ENCODE measurements at places on chromosomes 1 and 21.

DNA sequence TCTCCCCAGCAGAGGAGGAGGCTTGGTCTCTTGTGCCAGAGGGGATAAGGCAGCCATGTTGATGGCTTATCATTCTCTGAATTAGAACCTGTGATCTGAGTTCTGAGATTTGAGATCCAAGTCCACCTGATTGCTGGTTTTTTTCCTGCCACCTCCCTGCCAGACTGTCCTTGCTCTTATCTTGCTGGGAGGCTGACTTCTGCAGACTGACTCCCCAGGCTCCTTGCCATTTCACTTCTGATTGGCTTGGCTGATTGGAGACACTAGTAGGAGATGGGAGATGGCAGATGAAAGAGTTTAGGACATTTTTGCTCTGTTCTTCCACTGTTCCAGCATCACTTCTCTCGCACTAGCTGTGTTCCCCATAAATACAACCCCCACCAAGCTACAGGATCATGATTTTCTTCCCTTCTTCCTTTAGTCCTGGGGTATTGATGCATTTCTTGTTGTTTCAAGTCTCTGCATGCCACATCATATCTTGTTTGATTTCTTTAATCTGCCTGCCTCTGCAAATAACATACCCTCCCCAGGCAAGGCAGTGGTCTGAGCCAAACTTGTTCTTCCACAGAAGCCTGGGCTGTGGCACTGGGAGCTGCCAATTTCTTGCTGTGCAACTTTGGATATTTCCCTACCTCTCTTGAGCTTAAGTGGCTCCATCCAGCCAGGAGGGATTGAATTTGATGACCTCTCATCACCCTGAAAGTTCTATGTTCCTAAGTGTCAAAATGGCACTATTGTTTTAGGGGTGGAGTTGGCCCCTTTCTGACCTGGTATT lies 963 bp upstream of the CYP4B1 start:
- DNase-seq = no peak

DNA sequence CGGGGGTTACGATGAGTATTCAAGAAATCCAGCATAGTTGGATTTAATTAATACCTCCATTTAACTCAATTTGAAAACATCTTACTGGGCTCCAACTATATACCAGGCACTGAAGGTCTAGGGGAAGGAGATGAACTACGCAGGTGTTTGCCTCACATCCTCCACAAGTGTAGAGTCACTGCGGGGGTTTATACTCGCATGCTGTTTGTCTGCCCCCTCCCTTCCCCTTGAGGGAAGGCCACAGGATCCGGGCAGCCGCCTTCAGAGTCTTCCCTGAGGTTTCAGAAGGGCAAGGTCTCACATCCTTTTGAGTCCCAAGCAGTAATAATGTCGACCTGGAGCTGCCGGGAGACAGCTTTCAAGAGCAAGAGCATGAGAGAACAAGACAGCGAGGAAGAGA lies 142.4 kb upstream of the GALNT2 start:
- DNase-seq = no peak

DNA sequence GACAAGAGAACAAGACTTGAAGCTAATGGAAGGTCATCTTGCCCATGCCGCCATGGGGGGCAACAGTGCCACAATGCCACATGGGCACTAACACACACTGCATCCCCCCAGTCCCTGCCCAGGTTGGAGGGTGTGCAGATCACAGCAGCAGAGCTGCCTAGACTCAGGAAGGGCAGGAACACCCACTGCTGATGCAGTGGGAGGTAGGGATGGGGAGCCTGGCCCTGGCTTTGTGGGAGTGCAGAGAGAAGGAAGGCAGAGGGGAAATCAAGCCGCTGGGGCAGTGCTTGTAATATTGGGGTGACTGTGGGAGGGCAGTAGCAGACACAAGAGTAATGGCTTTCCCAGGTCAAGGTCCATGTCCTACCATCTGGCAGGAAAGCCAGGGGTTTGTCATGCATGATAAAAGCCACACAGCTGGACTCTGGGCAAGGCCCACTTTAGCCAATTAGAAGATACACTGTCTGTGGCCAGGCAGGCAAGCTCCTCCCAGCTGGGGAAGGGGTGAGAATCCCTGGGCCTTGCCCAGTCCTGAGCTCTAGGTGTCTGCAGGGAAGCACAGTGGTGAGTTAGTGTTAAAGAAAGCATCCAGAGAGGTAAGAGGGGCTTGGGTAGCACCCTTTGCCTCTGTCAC lies 25.4 kb upstream of the MEF2D start:
- DNase-seq = no peak

- DNase-seq = peak; percentile 88
These were observed 549 bp downstream of the THBS3 start for GRCh38 chr1:155206891-155207805.

DNA sequence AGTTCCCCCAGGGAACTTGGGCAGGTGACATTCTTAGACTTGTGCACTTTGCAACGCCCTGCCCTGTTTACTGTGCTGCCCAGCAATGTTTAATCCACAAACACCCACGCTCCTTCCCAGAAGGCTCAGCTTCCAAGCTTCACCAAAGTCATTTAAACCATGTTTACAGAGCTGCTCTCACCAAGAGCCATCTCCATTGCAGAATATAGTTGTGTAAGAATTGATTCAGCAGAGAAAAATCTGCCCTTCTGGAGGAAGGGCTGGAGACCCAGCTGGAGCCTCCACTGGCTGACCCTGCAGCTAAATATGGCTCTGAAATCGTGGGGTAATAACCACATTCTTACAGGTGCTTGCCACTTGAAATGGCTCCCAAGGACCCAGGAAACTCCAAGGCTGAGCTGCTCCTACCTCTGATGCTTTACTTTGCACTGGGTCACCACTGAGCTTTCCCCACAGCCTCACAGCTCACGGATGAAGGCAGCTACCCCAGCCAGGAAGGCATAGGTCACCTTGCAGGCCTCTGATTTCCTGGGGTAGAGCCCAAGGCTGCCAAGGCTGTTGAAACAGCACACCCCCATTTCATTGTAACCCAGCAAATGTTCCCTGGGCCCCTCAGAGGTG lies 8.7 kb downstream of the CAPN2 start:
- DNase-seq = no peak

DNA sequence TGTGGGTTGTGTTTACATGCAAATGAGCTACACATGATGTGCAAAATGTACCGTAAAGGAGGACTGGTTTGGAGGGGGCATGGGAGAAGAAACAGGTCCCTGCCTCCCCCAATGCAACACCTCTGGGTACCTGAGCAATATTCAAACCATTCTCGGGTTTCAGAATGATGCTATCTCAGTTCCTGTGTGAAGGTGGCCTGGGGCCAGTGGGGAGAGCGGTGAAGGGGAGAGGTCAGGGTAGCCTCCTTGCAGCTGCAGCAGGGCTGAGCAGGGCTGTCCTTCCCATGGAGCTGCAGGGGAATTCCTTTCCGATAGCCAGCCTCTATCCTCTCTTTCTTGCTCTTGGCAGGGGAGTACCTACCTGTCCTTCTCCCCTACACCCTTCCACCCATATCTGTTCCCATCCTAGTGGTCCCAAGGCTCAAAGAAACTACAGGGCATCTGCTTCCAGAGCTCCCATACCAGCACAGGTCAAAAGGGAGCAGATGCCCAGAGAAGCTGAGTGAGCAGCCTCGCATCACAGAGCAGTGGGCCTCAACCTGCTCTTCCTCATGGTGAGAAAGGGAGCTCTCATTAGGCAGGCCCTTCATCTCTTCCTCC lies 11.9 kb downstream of the MEF2D start:
- DNase-seq = peak; percentile 44

DNA sequence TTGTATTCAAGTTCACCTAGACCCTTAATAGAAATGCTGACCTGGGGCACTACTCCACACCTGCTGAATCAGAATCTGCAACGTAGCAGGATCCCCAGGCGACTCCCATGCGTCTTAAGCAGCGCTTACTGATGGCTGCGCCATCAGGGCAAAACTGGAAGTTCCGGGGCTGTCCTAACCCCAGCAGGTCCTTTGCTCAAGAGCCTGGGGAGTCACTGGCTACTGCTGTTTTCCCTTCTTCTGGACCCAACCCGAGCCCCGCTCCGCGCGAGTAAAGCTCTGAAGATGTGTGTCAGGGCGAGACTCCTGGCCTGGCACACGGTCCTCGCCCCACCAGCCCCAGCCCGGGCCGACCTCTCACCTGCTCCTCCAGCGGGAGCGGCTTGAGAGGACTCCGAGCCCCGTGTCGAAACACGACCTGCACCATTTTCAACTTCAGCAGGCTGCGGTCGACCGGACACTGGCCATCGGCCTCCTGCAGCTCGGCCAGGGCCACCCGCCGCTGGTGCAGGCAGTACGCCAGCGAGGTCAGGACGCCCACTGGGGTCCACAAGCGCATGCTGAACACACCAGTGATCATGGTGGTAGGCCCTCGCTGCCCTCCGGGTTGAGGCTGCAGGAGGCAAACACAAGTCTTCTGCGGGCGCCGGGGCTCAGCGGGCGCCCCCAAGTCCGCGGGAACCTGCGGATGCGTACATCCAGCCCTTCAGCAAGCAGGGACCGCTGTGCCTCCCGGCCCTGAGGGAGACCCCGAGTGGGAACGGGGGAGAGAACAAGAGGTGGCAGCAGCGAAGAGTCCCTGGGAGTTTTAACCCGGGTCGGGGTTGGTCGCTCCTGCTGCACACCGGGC lies 630 bp downstream of the ACP6 start:
- DNase-seq = peak; percentile 41

DNA sequence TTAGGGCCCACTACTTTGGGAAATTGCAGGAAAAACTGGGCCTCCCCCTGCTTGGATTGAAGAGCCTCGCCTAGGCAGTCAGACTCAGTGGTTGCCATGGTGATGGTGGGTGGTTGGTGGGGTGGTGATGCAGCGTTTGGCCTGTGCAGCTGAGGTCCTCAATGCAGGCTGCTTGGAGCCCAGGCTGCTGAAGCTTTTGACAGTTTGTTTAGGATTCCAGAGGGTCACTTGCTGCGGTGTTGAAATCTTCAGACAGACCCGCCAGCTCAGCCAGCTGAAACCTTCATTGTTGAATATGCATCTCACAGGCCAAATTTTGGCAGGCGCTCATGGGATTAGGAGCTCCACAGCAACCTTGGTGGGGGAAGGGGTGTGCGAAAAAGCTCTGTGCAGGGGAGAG lies 67.9 kb downstream of the CACNA1E start:
- no peak for DNase-seq

DNA sequence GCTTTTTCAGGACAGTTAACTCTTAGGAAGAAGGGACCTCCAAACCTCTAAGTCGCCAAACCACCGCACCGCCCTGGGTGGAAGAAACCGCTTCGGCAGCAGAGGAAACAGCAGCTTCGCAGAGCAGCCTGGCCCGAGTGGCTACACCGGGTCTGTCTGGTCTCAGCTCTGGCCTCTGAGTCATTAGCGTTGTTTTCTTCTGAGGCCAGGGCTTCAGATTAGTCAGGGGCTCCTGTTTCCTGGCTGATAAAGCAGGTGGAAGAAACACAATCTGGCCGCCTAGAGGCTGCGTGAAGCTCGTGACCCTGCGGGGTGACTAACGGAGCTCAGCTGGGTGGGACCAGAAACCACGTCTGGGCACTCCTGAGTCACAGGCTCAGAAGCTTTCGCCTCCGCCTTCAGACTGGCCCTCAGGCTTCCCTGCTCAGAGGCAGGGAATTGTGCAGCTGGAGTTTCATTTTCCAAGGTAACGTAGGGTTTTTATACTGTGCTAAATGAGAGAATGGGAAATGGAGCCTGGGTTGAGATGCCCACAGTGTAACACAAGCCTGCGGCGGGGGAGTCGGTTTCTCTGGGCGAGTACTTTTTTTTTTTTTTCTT lies 44.9 kb downstream of the CHAF1B start:
- peak; percentile 86 for DNase-seq

GRCh38 chr1:59081795-59082194 lies 215.1 kb upstream of the FGGY start:
- no peak for DNase-seq

DNA sequence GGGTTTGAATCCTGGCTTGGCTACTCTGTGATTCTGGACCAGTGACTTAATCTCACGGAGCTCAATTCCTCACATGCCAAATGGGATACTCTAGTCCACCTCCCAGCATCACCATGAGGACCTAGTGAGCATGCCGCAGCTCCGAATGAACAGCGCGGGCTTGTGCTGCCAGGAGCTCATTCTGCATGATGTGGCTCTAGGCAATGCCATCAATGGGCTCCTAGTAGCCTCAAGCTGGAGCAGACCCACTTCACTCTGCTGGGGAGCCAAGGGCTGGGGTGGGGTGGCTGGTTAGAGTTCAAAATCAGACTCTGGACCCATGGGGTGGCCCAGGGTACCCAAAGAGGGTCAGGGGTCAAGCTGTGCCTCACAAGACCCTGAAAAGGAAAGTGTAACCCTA lies 41.5 kb downstream of the CDK18 start:
- no peak for DNase-seq

GRCh38 chr1:216607067-216607697 lies 116.0 kb downstream of the ESRRG start:
- no peak for DNase-seq

DNA sequence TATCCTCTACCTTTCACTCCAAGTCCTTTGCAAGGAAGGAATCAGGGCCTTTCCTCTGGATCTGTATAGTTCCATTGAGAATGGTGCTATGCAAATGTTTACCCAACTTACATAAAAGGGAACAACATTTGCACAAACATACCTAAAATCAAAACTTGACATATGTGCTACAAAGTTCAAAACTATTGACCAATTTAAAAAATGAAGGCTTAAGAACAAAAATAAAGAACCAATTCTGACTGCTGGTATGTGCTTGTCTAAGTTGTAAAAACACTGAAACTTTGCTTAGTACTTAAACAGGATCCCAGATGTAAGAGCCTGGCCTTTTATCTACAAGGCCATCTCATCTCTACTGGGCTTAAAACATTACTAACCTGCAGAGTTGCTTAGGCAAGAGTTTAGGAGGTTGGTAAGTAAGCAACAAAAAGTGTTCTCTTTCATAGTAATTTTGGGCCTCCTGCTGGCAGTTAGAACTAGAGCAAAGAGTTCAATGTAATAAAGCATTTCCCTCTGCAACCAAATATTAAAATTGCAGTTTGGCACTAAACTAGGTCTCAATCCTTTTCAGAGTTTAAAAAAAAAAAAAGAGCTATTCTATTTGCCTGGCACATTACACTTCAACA lies 2.0 kb downstream of the SCMH1 start:
- DNase-seq = no peak

DNA sequence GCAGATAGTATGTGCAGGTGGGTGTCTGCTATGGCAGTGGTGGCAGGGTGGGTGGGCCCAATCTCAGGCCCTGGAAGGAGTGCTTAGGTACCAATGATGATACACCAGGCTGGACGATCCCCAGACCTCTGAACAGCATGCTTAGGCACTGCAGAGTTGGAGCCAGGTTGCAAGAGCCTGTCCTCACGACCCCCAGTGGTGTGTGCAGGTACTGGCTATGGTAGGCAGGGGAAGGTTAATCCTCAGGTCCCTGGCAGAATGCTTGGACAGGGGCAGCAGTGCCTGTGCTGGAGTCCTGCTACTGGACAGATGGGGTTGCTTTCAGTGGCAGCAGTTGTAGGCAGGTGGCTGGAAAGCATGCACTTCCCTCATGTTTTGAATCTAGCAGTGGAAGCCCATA lies 100.5 kb upstream of the NEK7 start:
- DNase-seq = peak; percentile 6

DNA sequence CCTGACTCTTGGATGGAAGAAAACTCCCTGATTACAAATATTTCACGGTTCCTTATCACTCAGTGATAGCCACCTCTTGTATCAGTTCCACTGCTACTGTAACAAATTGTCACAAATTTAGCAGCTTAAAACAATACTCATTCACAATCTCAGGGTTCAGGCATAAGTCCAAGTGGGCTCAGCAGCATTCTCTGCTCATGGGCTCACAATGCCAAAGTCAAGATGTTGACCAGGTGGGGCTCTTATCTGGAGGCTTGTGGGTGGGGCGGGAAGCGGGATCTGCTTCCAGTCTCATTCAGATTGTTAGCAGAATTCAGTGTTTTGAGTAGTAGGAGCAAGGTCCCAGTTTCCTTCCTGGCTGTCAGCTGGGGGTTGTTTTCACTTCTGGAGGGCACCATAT lies 137.3 kb upstream of the FAM78B start:
- no peak for DNase-seq

All from stimulated activated CD4-positive, alpha-beta T cell treated with anti-CD3 and anti-CD28 coated beads, Interleukin-1b, Interleukin-23, amount 100 ng/mL, for 48 hours (primary cell).